AG10803 (cell line): ENCODE measurements at places on chromosomes 4 and X.

GRCh38 chrX:112819008-112819640 lies 21.5 kb downstream of the AMOT start:
- peak; percentile 92 for DNase-seq

GRCh38 chrX:130100180-130100579 lies 10.1 kb downstream of the ELF4 start:
- DNase-seq, result peak; percentile 97

DNA sequence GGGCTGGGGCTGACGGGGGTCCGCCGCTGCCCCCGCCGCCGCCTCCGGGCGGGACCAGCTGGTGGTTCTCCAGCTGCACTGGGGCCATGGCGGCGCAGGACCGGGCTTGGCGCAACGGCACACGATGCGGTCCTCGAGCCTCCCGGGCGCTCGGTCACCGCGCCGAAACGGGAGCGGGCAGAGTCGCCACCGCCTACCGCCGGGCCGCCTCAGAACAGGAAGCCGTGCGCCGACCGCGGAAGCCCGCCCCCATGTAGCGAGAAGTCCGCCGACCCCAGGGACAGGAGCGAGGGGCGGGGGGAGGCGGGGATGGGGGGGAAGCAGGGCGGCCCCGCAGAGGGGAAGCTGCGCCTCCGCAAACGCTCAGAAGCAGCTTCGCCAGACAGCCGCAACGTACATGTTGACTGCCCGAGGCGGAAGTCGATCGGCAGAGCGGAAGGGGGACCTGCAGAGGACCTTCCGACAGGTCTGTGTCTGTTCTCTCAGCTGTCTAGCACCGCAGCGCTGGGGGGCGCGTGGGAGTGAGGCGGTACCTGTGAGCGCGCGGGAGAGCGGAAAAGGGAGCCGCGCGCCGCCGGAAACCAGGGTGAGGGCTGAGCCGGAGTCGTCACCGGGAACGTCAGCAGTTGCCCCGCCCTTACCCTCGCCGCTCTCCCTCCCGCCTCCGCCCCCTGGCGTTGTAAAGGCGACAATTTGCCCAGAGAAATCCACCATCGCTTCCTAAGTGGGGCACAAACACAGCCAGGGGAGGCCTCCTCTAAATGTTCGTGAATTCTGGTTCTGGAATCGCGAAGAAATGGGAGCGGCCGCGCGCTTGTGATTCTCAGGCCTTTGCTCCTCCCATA lies at the start of gene MED14:
TSS of gene MED14 (minus strand) at position 218 of the 845 bp plus-strand sequence. CDS start at position 88, 130 bp downstream.
- peak; percentile 74 for DNase-seq

GRCh38 chr4:24659241-24659961 lies 75.0 kb upstream of the DHX15 start:
- DNase-seq, result no peak

DNA sequence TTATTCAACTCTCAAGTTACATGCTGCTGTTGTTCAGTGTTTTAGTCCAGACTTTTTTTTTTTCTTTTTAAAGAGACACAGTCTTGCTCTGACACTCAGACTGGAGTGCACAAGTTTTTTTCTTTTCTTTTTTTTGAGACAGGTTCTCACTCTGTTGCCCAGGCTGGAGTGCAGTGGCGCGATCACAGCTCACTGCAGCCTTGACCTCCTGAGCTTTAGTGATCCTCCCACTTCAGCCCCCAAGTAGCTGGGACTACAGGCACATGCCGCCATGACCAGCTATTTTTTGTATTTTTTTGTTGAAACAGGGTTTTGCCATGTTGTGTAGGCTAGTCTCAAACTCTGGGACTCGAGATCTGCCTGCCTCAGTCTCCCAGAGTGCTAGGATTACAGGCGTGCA lies 11.9 kb downstream of the ADD1 start:
- DNase-seq, result no peak

DNA sequence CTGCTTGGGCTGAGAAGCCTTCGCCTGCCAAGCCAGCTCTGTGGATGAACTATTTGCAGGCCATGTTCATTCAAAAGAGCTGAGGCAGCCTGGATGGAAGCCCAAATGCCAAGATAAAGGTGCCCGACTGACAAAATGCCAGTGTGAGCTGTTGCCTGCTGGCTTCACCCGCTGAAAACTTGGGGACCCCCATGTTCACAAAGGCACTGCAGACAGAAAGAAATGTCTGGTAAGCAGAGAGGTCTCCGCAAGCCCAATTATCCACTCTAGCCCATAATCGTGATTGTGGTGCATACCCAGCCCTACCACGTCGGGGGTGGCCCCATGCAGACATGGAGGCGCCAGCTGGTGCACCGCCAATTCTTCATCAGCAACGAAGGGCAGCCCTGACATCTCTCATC lies 13.0 kb upstream of the SMIM20 start:
- no peak for DNase-seq

DNA sequence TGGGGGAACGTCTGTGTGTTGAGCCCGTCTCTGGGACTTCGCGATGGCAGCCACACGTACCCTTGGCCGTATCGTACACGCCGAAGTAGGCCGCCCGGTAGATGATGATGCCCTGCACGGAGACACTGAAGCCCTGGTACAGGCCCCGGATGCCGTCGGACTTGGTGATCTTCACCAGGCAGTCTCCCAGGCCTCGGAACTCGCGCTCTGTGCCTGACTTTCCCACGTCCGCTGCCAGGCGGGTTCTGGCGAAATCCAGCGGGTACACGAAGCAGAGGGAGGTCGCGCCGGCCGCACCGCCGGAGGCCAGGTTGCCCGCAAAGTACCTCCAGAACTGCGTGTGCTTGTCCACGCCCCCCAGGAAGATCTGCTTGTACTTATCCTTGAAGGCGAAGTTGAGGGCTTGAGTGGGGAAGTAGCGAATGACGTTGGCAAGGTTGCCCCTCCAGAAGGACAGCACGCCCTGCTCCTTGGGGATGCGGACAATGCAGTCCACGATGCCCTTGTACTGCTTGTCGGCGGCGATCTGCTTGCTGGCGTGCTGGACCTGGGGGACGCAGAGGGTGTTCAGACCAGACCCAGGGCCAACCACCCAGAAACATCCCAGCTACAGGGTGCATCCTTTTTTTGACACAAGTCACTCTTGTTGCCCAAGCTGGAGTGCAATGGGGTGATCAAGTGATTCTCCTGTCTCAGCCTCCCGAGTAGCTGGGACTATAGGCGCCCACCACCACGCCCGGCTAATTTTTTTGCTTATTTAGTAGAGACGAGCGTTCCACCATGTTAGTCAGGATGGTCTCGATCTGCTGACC lies 2.5 kb downstream of the SLC25A6 start:
- DNase-seq, result no peak
